NCI-H187 treated with DMSO at 0.1 percent for 48 hours (cell line): ENCODE measurements at places on chromosomes 11 and 22.

- no peak for DNase-seq
Measured at GRCh38 chr22:30265823-30266444, 717 bp downstream of the OSM start.

DNA sequence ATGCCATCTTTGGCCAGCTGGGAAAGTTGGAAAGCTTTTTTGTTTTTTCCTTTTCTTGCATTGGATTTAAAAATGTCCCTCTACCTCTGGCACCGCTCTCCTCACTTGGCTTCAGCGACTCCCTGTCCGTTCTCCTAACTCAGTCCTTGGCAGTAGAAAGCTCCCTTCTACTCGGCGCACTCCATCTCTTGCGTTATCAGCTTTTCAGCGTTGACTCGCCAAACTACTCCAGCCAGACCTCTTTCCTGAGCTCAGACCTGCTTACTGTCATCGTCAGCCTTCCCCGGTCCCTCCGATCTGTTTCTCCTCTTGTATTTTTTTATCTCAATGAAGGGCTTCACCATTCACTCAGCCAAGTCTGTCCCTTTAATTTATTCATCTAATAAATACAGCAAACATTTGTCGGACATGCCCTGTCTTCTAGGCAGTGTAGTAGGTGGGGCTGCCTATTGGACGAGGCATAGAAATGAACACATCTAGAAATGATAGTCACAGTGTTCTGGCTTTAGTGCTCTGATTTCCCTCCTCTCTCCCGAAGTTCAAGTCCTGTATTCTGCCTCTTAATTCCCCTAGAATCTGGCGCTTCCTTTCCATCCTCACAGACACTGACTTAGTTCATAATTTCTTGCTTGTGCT lies 839 bp downstream of the CEP164 start:
- no peak for DNase-seq

DNA sequence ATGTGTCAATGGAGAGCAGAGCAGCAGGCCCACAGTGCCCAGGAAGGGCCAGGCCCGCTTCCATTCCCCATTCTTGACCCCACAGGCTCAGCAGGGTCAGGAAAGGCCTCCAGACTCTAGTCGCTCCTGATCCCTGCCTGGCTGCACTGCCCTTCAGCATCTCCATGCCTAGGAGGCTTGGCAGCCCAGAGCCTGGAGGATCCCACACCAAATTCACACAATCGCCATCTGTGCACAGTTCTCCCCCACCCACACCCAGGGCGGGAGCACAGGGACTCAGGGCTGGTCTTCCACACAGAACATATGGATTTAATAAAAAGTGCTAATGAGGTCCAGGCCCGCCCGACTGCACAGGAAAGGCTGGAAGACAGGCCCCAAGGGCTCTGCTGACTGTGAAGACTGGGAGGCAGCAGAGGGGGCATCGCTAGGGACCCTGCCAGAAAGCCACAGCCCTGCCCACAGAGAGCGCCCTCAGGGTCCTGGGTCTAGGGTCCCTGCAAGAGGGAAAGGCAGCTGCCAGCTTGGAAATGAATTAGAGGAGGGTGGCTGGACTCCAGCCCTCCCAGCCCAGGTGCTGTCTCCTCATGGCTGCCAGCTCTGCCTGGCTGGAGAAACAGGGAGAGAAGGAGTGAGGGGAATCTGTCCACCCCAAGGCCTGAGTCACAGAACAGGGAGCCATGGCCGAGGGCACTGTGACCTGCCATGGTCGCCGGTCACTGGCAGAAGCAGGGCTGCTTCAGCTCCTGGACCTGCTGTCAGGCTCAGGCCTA lies 39.7 kb downstream of the DKK3 start:
- no peak for DNase-seq

DNA sequence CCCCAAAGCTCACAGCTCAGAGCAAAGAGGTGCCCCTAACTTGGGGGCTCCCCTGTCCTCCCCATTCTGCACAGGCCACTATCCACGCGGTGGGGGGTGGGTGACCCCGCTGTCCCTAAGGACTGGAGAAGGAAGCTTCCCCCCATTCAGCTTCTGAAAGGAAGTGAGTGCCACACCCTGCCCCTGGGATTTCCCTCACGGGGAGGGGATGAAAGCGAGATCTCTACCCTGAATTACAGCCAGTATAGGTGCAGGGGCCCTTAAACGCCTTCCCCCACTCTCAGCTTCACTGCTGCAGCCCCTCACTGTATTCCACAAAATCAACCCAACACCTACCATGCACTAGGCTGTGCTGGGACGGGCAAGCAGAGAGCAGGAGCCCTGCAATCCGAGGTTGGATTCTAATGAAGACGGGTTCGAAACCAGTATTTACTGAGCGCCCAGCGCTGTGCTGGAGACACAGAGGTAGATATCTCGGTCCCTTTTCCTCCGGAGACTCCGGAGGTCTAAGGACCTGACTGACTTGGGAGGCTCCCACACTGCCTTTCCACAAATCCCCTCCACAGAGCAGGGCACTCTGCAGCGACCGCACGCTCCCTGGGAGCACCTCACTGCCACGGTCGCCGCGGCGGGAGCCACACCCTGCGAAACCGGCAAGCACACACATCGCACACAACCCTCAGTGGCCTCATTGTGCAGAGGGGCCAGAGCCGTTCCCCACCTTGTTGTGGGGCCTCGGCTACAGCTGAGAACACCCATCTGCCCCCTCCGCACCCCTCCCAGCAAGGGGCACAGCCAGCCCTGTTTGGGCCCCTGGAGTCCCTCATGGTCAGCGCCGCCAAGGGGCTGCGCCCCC lies 1.8 kb downstream of the AHNAK start:
- no peak for DNase-seq

- DNase-seq: no peak
Measured at GRCh38 chr11:821512-822371, 3.0 kb downstream of the PNPLA2 start.

GRCh38 chr11:61004761-61005181 lies 33.3 kb downstream of the CD6 start:
- no peak for DNase-seq

DNA sequence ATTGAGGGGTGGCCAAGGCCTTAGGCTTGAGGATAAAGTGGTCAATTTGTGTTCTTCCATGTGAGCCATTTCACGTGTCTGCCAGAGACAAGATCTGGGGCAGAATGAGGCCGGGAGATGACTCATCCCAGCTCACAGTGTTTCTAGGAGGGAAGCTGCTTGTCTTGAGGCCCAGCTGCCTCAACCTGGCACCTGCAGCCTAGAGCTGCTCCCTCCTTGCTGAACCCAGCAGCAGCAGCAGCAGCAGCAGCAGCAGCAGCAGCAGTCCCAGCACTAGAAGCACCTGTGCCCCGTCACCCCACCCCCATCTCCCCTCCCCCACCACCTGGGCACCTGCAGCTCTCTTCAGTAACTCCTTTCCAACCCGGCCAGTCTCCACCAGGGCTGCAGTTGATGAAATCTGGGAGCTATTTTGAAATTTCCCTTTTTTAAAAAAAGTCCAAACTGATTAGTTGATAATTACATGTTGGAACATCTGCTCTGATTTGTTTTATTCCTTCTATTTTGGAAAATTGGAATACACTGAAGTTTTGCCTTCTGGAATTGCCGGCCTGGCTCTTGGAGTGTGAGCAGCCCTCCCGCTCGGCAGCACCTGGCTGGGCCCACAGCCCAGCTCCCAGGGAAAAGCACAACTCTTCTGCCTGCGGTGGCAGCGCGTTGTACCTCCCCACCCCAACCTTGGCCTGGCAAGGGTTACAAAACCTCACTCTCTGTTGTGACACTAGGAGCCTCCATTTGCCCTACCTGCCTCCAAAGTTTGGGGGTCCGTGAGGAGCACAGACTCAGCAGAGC lies 143.5 kb downstream of the NXPE2 start:
- DNase-seq: no peak

GRCh38 chr11:35969089-35970042 lies 25.5 kb downstream of the LDLRAD3 start:
- no peak for DNase-seq
